ENCODE measurements at places on chromosomes 6 and 20. TPM values are rescaled to one million over a fixed set of nuclear protein-coding genes. Genes with fewer than 3 reads are reported as not detected.
A peak's percentile ranks its signal among the peaks of the same experiment; 100 is the strongest.

The GLP1R gene
- not detected for total RNA-seq

- DNase-seq, result no peak
Measured at GRCh38 chr6:19988555-19988954, 151.4 kb downstream of the ID4 start.

The PRICKLE4 gene
- total RNA-seq, result 5.0 TPM

The SYNDIG1 gene
- not detected for total RNA-seq

DNA sequence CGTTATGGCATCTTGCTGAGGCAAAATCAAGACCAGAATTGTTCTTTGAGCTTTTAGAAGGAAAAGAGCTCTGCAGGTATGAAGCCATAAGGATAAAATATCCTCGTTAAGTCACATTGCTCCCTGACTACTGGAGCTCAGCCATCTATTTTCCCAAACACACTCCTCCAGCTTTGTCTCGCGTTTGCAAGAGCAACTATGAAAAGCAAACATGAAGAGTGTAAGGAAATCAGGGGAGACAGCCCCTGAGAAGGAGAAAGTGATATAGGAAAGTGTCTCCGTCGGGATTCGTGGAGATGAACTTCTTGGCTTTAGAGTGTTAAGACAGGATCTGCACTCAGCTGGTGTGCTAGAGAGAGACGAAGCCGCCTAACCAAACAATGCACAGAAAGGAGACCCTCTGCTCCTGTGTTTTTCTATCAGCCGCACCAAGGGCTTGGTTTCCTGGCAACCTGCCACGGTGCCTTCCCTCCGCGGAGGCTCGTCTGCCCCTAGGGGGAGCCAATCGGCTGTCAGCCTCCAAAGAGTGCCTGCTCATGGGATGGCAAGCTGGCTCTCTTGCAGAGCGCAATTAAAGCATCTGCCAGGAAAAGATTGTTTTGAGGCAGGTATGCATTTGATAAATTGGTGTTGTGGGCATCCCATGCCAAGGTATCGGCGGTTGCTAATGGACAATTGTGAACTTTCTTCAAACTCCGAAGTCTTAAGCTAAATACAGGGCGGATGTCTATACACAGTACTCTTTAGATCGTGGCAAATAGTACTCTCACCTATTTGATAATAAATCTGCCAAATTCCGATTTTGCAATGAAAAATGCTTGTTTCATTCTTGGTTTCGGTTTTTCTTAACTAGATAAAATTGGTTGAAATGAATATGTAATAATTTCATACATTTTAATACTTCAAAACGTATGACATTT, 603.2 kb downstream of the RNF144B start:
- DNase-seq, result peak; percentile 87

DNA sequence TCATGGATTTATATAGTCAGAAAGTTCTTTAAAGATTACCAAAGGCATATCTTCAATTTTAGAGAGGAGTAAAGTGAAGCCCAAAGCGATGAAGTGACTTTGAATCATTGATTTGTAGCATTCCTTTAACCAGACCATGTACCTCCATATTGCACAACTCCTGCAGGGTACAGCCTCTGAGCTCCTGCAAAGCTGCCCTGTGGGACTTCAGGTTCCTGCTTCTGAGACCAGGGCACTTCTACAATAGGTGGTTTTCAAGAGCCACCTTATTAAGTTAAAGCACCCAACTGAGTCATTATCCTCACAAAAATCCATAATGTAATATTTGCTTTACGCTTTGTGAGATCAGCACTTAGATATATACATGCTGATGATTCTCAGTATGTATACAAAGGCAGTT, 270.7 kb upstream of the RGS17 start:
- no peak for DNase-seq

Measured in lower leg skin (tissue), 4 donors.